ENCODE measurements at places on chromosomes 1 and 21. TPM values are rescaled to one million over a fixed set of nuclear protein-coding genes. Genes with fewer than 3 reads are reported as not detected.

GRCh38 chr1:193070386-193070753, 11.0 kb downstream of the RO60 start:
- DNase-seq, result no peak

DNA sequence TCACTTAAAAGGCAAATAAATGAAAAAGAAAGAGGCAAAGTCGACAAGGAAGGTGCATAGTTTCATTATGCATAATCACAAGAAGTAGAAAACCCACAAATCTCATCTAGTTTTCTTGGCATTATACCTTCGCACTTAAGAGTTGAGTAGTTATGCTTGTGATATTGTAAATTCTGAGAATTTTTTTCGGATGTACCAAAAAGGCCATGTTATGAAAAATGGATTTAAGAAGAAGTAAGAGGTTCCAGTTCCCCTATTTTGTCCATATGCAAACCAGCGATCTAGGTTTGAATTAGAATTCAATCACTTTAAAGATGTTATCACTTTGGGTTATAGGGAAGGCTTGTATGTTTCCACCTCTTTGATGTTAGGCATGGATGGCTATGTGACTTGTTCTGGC, 7.9 kb upstream of the ERICH3 start:
- DNase-seq, result no peak

DNA sequence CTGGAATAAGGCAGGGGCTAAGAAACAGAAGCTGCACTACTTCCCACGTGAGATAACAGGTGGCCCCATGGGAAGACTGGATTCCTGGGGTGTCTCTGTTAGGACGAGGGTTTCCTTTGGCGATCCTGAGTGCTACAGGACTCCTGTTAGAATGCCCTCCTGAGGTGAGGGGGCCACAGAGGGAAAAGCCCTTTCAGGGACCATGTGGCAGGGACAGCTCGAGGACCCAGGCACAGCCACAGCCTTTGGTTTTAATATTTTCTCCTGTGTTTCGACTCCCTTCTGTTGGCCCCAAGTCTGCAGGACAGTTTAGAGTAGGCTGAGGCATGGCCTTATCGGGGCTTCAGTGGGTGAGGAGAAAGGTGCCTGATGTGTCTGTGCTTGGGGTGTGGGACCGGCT, 12.6 kb downstream of the TTC39A start:
- no peak for DNase-seq

- DNase-seq, result no peak
These were observed 15.7 kb upstream of the DMRTA2 start for GRCh38 chr1:50438945-50439344.

GRCh38 chr21:41180752-41181151, 12.8 kb downstream of the BACE2 start:
- no peak for DNase-seq

RO60 gene
- total RNA-seq, result 84.8 TPM

ZC3H11A gene
- 84.7 TPM for total RNA-seq

DNA sequence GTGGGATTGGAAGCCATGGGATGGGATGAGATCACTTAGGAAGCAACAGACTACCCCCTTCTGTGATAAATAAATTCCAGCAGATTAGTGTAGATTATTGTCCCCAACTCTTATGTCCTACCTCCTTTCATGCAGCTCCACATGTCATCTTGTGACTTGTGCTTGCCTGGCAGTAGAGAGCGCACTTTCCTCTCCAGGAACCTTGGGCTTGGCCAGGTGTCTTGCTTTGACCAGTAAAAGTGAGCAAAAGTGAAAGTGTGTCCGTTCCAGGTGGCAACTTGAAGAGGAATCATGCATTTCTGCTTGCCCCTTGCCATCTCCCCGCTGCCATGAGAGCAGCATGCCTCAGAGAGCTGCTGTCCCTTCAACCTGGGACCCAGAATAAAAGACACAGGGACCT, 122.9 kb upstream of the ERG start:
- DNase-seq, result no peak

- no peak for DNase-seq
These were observed 304.0 kb downstream of the HHIPL2 start for GRCh38 chr1:222243902-222244301.

CRYBG2 gene
- total RNA-seq, result not detected

DNA sequence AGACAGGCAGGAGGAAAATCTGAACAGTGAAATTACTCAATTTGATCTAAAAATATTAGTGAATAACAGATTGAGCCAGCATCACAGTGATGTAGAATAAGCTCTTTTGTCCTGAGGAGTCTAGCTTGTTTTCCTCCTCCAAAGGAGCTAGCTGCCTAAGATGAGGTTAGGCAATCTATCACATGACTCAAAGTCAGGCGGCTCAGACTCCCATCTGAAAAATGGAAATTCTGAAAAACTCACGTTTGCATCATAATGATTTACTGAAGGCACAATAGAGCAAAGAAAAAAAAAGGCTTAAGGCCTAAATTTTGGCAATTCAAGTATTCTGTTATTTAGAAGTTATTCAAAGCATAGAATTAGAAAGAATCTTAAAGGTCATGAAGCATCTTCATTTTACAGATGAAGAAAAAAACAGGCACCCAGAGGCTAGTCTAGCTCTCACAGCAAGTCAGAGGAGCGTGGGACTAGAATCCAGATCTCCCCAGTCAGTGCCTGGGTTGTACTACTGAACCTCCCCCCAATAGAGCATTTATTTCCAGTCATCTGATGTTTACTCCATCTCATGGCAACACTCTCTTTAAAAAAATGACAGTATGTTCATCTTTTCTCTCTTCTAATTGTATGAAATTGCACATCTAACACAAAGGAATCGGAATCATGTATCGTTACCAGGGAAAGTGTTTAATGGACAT, 62.5 kb upstream of the ATF3 start:
- DNase-seq, result no peak

DNA sequence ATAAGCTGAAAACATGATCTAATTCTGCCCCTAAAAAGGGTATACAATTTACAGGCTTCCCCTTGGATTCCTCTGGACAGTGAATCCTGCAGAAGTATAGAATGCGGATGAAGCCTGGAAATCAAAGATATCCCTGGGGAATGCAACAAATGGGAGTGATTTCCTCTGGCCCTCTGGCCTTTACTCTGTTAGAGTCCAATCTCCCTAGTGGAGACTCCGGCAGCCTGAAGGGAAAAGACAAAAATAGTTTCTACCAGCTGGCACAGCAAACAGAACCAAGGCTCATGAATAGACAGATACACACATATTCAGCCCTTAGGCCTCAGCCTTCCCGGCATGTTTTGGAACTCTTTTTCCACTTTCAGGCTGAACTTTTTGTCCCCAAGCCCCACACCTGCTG, 3.9 kb upstream of the LRRC52 start:
- DNase-seq, result no peak

TRIM46 gene
- total RNA-seq, result 4.8 TPM

EDEM3 gene
- total RNA-seq, result 46.0 TPM

GRCh38 chr1:229297746-229298145, 26.8 kb downstream of the RAB4A start:
- no peak for DNase-seq

DNA sequence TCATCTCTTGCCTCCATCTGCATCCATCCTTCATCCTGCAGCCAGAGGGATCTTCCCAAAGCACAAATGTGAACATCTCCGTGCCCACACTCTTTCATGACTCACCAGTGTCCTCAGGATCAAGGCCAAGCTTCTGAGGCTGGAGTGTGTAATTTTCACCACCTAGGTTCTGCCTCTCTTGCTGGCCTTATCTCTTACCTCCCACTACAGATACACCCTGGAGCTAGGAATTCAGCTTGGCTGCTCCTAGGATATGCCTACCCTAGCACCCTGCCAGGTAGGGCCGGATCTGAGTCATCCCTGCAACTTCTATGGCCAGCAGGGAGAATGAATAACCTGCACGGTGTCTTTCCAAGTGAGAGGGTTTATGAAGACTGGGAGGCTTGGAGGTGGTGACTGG, 208.7 kb upstream of the CSF3R start:
- DNase-seq, result no peak

SPATA21 gene
- 0.49 TPM for total RNA-seq

RAD54L gene
- total RNA-seq, result 1.8 TPM

CRYAA gene
- not detected for total RNA-seq

KRTAP10-12 gene
- total RNA-seq, result not detected

WLS gene
- total RNA-seq, result 81.9 TPM

GRCh38 chr1:184514447-184514846, 127.6 kb downstream of the C1orf21 start:
- DNase-seq, result no peak

- no peak for DNase-seq
These were observed 68.8 kb upstream of the ARID1A start for GRCh38 chr1:26626994-26627393.

GRCh38 chr1:41977326-41977725, 58.6 kb upstream of the HIVEP3 start:
- no peak for DNase-seq

GRCh38 chr1:63856924-63857323, 83.1 kb downstream of the ROR1 start:
- no peak for DNase-seq

SLFNL1 gene
- 0.62 TPM for total RNA-seq

PPM1J gene
- 1.8 TPM for total RNA-seq

- DNase-seq, result no peak
These were observed 66.4 kb upstream of the RUNX3 start for GRCh38 chr1:24996456-24996855.

DNA sequence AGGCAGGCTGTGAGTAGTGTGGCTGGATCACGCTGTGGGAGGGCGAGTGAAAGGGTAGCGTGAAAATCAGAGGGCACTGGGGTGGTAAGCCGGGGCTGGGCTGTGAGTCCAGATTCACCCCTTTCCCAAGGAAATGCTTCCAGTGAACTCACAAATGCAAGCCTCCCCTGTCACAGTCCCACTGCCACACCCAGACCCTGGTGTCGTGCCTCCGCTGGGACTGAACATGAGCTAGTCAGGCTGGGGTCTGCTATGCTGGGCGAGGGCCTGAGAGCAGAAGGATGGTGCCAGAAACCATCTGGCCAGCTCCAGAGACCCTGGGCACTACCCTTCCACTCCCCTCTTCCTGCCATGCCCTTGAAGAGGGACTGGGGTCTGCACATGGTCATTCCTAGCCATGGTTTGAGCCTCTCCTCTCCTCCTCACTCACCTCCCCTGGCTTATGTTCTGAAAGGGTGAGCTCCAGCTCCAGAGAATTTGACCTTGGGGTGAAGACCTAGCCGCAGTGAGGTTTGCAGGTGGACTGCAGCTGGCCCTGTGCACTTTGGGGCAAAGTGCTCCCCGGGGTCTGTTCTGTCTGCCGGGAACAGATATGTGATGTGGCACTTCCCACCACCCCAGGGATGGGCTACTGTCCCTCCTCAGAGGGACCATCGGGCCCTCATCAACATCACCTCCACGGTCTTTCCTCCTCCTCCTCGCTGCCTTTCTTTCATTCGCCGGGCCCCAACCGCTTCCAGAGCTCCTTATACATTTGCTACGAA, 365.6 kb downstream of the RPS6KC1 start:
- no peak for DNase-seq

CLCA1 gene
- not detected for total RNA-seq

DNA sequence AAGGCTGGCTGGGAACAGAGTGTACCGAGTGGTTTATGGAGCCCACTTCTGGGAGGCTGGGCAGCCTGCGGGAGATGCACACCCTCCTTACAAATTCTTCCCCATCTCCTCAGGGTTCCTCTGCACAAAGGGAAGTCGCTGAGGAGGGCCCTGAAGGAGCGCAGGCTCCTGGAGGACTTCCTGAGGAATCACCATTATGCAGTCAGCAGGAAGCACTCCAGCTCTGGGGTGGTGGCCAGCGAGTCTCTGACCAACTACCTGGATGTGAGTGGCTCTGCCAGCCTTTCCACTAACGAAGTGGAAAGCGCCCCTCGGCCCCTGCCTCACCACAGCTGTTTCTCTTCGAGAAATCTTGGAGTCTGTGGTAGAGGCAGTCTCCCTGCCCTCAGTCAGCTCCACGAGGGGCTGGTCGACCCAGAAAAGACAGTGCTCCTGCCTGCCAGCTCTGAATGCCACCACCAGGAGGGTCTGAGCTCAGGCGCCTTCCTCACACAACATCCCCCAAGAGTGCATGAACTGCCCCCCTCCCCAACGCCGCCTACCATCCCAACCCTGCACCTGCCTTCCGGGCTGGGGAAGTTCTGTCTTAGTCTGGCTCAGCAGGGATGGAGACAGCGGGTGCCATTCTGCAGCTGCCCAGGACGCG, 31.8 kb downstream of the PROK1 start:
- DNase-seq, result no peak

PER3 gene
- total RNA-seq, result 72.0 TPM

All from sciatic nerve (tissue), 2 donors.